ENCODE measurements at places on chromosomes 3 and 15.

DNA sequence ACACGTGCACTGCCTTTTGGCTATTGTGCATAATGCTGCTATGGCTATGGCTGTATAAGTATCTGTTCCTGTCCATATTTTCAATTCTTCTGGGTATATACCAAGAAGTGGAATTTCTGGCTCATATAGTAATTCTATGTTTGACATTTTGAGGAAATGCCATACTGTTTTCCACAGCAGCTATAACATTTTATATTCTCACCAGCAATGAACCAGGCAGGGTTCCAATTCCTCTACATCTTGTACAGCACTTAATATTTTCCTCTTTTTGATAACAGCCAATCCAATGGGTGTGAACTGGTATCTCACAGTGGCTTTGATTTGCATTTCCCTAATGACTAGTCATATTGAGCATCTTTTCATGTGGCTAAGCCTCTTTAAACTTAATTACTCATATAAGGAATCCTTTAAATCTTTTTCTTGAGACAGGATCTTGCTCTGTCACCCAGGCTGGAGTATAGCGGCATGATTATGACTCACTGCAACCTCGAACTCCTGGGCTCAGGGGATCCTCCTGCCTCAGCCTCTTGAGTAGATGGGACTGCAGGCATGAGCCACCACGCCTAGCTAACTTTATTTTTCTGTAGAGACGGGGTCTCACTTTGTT is 38.1 kb upstream of the IGDCC4 start:
- peak; percentile 6 for DNase-seq

DNA sequence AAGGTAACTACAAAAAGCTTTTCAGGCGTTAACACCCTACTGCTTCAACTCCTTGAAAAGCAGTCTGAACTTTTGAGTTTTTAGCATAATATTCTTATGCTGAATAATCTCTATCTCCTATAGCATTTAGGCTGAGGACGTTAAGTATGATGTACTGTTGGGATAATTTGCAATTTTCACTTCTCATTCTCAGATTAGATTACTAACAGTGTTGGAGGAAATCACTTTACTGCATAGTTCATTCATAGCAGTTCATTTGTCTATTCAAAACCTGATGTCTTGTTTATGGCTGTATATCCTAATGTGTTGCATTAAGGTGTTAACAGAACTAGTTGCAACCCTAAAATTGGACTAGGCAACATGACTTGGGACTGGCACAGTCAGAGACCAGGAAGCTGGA is 983.1 kb downstream of the FHIT start:
- no peak for DNase-seq

- no peak for DNase-seq
These were observed 44.5 kb downstream of the PCSK6 start for GRCh38 chr15:101444807-101445508.

DNA sequence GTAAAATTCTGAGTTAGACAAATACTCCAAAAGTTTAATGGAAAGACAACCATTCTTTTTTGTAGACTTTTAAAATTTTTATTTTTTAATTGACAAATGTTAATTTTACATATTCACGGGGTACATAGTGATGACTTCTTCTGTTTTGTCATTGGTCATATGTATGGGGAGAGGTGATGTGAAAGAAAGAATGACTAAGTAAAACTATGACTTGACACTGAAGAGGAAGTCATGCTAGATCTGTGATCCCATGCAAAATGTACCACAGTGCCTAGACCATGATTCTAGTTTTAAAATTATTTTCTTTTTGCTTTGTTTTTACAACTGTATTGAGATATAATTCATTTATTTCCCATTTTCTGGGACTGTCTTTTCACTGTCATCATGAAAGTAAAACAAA is 281.6 kb downstream of the MBNL1 start:
- no peak for DNase-seq

GRCh38 chr15:46343196-46343935 is 708.5 kb downstream of the SQOR start:
- DNase-seq: no peak

- peak; percentile 32 for DNase-seq
These were observed 153.8 kb downstream of the SHQ1 start for GRCh38 chr3:72694398-72694797.

DNA sequence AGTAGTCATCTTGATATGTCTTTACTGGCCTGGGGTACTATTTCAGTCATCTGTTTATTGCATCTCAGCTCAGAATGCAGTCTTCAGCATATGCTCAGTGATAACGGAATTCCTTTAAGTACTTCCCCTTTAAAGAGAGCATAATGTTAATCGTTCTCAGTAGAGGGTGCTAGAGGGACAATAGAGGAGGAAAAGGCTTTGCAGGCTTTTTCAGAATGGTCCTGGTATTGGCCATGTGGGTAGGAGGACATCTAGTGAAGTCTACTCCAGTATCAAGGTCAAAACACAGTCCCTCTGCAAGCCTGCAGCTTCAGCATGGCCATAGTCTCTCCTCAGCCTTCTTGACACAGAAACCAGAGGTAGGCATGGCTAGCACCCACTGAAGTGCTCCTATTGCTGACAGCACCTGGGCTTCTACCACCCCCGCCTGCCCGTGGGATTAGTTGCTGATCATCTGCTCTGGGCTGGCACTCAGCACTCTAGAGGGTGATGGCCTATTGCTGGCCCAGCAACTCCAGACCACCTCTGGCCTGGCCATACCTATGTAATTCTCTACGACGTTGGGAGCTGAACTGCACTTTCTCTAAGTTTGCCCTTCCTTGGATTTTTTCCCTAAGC is 65.4 kb downstream of the KCNH8 start:
- DNase-seq: no peak

All from foreskin fibroblast (primary cell).